ENCODE measurements at places on chromosomes 2 and 18.

DNA sequence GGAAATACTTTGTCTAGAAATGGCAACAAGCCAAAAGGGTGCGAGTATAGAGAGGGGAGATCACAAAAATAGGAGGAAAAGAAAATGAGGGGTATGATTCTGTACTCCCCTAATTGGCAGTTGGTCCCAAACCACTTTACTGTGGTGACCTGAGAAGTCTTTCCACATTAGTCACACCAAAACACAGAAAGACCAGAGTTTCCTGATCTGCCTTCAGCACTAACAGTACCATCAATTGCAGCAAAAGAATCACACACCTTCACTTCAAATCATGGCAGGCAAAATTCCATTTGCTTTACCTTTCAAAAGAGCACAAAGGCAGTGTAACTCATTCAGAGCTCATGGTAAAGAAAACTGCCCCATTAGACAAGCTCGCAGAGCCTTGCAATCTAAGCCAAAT, 86.8 kb downstream of the ALK start:
- DNase-seq = no peak

- no peak for DNase-seq
These were observed 50.8 kb downstream of the EPG5 start for GRCh38 chr18:45916302-45916701.

- DNase-seq = no peak
These were observed 87.7 kb upstream of the LYPD1 start for GRCh38 chr2:132757676-132758075.

DNA sequence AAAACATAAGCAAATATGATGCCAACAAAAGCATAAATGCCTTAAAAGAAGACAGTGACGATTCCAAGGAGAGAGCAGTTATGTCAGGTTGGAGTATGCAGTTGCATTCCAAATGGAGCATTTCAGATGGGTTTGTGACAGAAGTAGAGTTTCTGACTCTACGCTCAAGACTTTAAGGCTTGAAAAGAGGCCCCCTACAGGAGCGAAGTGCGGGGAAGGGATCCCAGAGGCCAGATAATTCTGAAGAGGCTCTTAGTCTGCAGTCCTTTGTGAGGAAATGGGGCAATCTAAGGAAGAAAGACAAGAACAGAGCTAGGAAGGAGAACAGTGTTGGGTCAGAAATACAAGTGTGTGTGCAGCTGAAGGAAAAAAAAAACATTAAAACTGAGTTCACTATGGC, 95.5 kb downstream of the ZNF521 start:
- DNase-seq = no peak

GRCh38 chr2:137237055-137237454, 471.7 kb downstream of the THSD7B start:
- DNase-seq = no peak

- DNase-seq = no peak
These were observed 81.3 kb upstream of the TMEM178A start for GRCh38 chr2:39584283-39584965.

DNA sequence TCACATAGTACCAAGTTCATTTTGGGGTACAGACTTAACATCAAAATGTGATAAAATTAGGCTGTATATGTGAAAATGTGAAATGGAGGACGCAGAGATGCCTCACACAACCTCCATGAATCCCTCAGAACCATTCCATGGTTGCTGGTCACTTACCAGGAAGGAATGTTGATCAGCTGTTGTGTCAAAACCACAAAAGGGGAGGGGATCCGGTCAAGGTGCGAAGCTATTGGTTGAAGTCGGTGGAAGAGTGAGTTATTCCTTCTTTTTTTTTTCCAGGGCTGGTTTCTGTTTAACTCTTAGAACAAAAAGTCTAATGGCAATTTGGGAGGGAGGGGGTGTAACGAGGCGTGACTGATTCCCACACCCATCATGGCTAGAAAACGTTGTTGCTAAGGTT, 32.3 kb upstream of the REG3A start:
- no peak for DNase-seq

- DNase-seq = no peak
These were observed 110.6 kb downstream of the WDPCP start for GRCh38 chr2:63477686-63478085.

- DNase-seq = no peak
These were observed 21.3 kb downstream of the ITGA6 start for GRCh38 chr2:172448544-172449267.

- no peak for DNase-seq
These were observed 144.9 kb downstream of the AGAP1 start for GRCh38 chr2:235638541-235639427.

GRCh38 chr2:231399853-231400680, 4.6 kb downstream of the B3GNT7 start:
- no peak for DNase-seq

- DNase-seq = no peak
These were observed 2.7 kb downstream of the CDH7 start for GRCh38 chr18:65753520-65753919.

DNA sequence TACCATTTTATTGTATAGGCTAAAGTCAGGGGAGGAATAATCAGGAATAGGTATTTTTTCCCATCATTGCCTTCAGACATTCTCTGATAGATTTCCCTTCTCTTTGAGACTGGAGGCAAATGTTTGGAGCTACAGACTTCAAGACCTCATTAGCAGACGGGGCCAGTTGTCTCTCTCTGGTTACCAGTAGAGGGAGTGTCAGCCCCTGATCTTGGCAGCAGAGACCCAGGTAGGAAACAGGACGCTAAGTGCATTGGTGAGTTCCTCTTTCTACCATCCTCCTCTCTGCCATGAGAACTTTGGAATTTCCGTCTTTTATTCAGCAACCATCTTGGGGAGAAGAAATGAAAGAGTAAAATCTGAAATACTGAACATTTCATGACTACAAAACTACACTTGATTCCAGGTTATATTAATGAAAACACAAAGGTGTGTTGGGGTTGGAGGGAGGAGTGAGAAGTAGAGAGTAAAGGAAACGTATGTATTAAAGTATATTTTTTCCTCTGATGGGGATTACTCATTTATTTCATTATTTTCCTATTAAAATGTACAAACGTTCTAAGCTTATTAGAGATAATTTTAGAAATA, 186.2 kb upstream of the GCFC2 start:
- no peak for DNase-seq

- no peak for DNase-seq
These were observed 379.8 kb upstream of the FANCL start for GRCh38 chr2:58620896-58621295.

DNA sequence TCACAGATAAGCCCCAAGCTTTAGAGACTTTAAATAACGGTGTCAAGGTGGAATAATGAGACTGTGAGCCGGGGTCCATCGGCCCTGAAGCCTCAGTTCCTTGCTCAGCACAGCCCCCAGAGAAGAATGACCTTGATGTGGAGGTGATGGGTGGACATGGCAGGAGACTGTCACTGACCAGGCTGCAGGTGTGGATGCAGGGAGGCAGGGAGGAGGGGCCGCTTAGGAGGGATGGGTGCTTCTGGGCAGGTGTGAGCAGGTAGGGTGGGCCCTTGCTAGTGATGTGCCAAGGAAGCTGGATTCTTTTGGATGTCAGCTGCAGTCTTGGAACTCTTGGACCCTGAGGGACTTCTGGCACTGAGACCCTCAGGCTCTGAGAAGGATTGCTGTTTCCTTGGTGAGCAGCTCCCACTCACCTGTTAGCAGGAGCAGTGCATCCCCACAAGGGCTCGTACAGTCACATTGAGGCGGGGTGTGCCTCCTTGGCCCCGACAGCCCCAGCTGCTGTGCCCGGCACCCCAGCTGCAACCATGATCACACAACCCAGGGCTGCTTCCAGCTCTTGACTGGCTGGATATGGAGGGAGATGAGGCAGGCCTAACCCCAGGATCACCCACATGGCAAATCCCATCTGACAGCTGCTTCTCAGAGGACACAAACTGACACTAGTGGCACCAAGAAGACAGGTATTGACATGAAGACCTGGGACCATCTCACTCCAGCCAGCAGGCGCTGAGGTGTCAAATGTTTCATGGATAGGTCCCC, 209.8 kb upstream of the HDAC4 start:
- DNase-seq = no peak

DNA sequence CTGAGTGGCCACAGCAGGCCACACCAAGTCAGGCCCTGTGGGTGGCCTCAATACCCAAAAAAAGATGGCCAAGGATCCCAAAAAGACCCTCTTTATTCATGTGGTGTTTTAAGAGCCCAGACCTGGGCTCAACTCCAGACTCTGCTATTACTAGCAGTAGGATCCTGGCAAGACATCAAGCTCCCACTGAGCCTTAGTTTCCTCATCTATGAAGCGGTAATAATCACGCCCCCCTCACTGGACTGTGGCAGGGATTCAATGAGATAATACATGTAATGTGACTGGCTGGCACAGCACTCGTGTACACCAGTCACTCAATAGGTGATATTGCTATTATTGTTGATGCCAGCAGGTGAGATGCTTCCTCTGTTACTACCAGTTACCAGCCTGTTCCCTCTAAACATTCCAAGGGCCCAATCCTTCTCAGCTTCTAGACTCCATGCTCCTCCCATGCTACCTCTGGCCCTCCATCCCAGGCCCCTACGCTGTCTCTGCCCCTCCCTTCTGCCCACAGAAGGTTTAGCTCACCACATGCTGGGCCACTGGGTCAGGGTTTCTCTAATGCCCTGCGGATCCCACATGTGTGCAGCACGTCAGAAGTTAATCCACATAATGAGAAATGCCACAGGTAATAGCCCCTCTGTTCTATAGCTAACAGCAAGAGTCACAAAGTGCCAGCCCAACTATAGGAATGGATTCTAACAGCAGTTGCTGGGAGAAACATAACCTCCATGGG, 51.2 kb downstream of the SLC4A5 start:
- no peak for DNase-seq
